CD4-positive, alpha-beta T cell treated with Interleukin-17A for 1 hour (primary cell): ENCODE measurements at places on chromosomes 3 and 15.
A peak's percentile ranks its signal among the peaks of the same experiment; 100 is the strongest.

GRCh38 chr3:18725668-18726407, 300.7 kb upstream of the SATB1 start:
- peak; percentile 69 for DNase-seq

- DNase-seq, result no peak
Measured at GRCh38 chr3:126442856-126443242, 32.8 kb downstream of the ZXDC start.

GRCh38 chr15:60660290-60661051, 181.5 kb upstream of the ICE2 start:
- no peak for DNase-seq

- DNase-seq, result no peak
Measured at GRCh38 chr3:8739757-8740504, 6.3 kb downstream of the CAV3 start.

DNA sequence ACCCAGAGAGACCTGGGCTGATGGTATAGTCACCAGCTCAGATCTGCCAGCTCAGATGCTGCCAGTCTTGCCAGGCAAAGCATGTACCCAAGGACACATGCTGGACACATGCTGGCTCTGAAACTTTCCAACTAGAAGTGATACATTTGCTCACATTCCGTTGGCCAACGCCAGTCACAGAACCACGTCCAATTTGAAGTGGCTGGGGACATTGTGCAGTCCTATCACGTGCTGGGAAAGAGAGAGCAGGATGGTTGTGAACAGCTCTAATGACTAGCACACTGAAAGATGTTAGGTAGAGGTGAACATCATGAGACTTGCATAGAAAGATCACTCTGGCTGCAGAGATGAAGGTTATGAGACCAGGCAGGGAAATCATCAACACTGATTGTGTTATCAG, 308.5 kb upstream of the ROPN1 start:
- no peak for DNase-seq

GRCh38 chr3:81699536-81700320, 61.7 kb downstream of the GBE1 start:
- no peak for DNase-seq

DNA sequence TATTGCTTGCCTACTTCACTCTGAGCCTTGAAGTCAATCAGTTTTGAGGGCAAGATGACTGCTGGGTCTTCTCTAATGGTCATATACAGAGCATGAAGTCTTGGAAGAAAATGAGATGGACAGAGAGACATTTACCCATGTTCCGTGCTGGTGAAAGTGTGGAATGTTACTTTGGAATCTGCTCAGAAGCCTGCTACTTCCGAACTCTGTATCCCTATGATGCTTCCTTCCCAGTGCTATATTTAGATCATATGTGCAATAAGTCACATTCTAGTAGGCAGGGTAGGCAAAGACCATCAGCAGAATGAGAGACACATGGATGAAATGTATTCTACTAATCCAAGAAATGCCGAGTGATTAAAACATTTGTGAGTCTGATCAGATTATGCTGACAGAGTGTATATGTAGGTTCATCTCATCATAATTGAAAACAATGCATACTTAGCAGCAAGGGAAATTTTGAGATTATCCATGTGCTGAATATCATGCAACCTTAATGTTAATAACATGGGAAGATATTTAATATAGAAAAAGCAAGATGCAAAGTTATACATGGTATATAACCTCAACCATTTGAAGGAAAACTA, 60.5 kb downstream of the RAB7A start:
- DNase-seq, result no peak

- no peak for DNase-seq
Measured at GRCh38 chr3:134054881-134055280, 25.2 kb upstream of the SLCO2A1 start.

GRCh38 chr3:185807445-185808068, 17.3 kb downstream of the IGF2BP2 start:
- no peak for DNase-seq

DNA sequence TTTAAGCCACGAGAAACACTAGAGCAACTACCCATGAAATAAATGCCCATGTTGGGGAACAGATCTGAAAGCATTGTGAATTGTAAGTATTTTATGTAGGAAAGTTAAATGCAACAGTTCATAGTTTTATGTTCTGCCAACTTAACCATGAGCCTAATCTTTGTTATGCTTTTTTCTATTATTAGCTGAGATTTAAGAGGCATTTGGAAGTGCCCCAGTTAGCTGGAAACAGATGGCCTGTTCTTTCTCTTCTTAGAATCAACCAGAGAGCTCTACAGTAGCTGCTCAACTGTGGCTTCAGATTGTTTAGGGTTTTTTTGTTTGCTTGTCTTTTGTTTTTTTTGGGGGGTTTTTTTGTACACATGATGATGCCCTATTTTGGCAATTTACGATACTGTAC, 284.4 kb downstream of the KCNH8 start:
- DNase-seq, result no peak
